ENCODE measurements at places on chromosomes 1 and 21.
A peak's percentile ranks its signal among the peaks of the same experiment; 100 is the strongest.

DNA sequence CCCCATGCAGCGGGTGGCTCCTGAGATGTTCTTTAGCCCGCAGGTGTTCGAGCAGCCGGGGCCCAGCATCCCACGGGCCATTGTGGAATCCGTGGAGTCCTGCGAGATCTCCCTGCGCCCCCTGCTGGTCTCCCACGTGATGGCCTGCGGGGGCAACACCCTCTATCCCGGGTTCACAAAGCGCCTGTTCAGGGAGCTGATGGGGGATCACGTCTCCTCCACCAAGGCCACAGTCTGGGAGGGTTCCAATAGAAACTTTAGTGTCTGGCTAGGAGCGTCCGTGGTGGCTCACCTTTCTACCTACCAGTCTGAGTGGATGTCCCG lies 71.0 kb downstream of the ACTL8 start:
- peak; percentile 76 for DNase-seq

- DNase-seq = no peak
These were observed 45.6 kb upstream of the HFM1 start for GRCh38 chr1:91450260-91450659.

GRCh38 chr1:160615660-160616059 lies 31.2 kb downstream of the SLAMF1 start:
- DNase-seq = no peak

DNA sequence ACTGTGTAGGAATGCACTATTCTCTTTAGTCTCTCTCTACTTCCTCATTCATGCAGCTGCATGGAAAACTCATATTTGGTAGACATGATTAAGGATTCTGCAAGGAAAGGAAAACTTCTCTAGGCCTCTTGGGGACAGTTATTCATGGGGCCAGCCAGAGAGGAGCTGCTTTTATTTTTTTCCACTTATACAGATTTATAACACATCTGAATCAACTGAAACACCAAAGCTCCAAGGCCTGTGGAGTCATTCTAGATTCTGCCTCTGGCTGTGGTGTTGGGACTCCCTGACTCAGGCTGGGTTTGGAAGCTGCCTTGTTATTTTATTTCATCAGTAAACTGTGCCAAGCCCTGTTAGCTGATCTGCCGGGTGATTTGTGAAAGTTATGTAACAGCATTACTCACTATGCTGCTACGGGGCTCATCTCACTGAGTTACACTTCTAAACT lies 83.9 kb upstream of the EDEM3 start:
- DNase-seq = peak; percentile 70

DNA sequence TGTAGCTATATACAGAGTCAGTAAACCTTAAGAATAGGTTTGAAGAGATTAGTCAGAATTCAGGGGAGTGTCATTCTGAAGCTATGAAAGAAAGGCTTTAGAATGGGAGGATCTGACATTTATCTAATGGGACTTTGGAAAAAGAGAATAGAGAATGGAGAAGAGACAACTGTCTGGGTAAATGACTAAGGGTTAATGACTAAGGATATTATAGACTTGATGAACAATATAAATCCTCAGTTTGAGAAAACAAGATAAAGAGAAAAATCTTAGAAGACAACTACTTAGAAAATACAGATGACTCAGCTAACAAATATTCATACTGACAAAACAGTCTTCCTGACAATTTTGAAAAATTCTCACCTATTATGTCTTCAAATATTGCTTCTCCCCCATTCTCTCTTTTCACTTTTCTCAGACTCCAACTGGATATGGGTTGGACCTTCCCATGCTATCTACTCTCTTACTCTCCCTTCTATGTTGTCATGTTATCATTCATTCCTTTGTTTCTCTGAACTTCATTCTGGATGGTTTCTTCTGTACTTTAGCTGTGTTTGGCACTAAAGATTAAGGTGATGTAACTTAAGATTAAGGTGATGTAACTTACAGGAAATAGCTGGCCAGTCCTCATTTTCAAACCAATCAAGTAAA lies 20.4 kb downstream of the SLC16A1 start:
- DNase-seq = no peak

DNA sequence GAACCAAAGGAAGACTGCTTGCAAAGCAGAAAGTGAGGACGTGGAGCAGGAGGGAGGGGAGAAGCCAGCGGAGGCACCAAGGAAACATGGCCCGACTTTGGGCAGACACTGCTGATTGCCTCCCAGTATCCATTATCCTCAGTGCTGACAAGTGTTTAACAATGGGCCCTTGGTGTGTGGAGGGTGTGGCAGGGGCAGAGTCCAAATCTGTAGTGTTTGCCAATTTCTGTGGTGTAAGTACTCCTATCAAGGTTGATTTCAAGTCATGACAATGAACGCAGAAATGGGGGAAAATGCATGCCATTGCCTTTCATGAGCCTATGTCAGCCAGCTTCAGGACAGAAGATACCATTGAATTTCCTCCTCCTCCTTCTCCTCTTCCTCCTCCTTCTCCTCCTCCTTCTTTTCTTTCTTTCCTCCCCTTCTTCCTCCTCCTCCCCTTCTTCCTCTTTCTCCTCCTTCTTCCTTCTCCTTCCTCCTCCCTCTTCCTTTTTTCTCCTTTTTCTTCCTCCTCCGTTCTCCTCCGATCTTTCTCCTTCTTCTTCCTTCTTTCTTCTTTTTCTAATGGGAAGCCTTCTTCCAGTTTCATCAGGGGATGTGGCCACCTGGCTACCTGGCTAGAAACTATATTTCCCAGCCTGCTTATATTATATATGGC lies 10.3 kb upstream of the PHC2 start:
- DNase-seq = no peak

DNA sequence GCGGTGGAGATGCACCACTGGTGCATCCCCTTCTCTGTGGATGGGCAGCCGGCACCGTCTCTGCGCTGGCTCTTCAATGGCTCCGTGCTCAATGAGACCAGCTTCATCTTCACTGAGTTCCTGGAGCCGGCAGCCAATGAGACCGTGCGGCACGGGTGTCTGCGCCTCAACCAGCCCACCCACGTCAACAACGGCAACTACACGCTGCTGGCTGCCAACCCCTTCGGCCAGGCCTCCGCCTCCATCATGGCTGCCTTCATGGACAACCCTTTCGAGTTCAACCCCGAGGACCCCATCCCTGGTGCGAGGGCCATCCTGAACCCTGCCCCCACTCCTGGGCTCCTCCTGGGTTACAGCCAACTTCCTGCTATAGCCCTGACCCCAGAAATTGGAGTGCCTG lies 13.0 kb downstream of the NTRK1 start:
- no peak for DNase-seq

- DNase-seq = peak; percentile 76
These were observed 1.2 kb downstream of the MTF2 start for GRCh38 chr1:93080179-93080823.

- peak; percentile 79 for DNase-seq
These were observed 101.5 kb upstream of the TLR5 start for GRCh38 chr1:223244366-223245103.

DNA sequence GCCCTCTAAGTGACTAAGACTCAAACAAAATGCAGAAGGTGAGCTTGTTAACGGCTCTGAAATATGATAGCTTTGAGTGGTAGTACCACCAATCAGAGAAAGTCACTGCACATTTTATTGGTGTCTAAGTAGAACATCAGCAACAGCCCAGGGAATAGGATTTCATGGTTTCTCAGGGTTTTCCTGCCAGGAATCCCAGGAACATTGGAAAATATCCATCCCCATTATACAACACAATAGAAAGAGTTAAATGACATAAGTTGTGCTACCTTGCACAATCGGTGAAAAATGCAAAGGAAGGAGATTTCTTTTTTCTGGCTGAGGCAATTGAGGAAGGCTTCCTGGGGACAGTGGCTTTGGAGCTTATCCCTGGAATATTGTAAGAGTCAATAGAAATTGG lies 283.1 kb downstream of the HLX start:
- no peak for DNase-seq

DNA sequence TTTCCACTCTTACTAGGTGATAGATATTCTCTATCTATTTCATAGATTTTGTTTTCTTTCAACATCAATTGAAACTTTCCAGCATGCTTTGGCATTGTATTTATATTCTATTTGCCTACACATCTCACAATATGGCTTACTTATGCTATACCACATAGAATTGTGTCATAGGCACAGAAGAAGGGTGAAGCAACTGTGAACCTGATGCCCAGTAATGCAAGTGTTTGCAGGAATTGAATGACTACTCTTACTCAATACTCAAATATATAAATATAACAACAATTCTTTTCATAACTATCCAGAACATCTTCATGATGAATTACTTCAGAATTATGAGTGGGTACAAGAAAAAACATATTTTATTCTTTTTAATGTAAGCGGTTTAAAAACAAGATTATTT lies 165.9 kb downstream of the PTBP2 start:
- DNase-seq = no peak

- no peak for DNase-seq
These were observed 7.4 kb downstream of the IFFO2 start for GRCh38 chr1:18948913-18949685.

DNA sequence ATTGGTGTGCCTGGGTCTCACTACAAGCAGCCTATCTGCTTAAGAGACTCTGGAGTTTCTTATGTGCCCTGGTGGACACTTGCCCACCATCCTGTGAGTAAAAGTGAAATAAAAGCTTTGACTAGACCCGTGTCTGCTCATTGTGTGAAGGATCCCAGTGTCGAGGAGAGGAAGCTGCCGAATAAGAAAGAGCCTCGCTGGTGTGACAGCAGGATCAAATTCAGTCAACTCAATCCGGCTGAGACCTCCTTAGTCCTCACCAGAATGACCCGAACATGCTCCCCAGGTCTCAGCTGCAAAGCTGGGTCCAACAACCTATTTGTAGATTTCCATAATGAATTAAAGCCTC lies 14.8 kb downstream of the CD2 start:
- peak; percentile 7 for DNase-seq

DNA sequence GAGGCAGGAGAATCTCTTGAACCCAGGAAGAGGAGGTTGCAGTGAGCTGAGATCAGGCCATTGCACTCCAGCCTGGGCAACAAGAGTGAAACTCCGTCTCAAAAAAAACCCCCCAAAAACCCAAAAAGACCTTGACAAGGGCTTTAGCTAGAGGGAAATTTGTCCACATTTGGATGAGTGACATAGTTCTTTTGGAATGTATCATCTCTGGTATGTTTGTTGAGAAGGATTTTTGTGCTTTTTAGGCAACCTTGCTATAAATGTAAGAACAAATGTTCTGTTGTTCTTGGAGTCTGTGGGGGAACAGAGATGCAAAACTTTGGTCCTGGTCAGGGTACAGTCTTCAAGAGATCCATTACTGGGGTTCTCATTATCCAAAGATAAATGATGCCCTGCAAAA lies 28.9 kb downstream of the INAVA start:
- DNase-seq = no peak

GRCh38 chr21:37072274-37072987 lies 440 bp downstream of the PIGP start:
- DNase-seq = no peak

DNA sequence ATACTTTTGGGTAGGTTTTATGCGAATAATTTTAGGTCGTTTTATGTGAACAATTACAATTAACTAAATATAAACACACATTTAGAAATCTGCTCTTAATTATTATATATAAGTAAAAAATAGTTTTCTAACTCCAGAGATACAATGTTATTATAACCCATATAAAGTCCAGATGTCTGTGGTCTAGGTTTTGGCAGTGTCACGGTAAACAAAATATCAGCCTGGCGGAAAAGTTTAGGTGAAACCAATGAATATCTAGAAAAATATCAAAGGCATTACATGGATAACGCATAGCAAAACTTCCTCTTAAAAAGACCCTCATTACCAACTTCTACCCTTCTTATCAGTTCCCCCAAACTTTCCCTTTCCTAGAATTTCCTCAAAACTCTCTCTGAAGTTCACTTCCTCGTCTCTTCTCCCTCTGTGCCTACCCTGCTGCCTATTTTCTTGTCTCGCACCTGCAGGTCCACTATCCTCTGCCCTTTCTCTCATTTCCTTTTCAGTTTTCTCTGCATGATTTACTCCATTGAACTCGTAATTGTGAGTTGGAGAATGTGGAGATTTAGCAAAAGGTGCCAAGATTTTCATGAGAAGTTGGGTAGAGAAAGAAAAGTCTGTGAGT lies 21.8 kb downstream of the VTCN1 start:
- DNase-seq = no peak

Measured in suppressor macrophage treated with lipopolysaccharide for 1 hour (primary cell).